ENCODE measurements at places on chromosomes 6 and 20. TPM values are rescaled to one million over a fixed set of nuclear protein-coding genes. Genes with fewer than 3 reads are reported as not detected.

Gene CENPW
- 43.8 TPM for total RNA-seq

Gene CYP24A1
- 193 TPM for total RNA-seq

Gene NT5E
- total RNA-seq: 31.0 TPM

Gene TBXT
- not detected for total RNA-seq

Gene DNPH1
- 97.6 TPM for total RNA-seq

Gene SIRPB2
- total RNA-seq: 0.09 TPM

Gene ADAM33
- total RNA-seq: not detected

Gene OPN5
- total RNA-seq: not detected

Gene ALDH8A1
- total RNA-seq: 0.11 TPM

Gene DBNDD2
- total RNA-seq: 32.4 TPM

Gene DLL1
- total RNA-seq: 0.45 TPM

Gene ECT2L
- not detected for total RNA-seq

Gene PRDM13
- 0.84 TPM for total RNA-seq

Gene NKX2-2
- total RNA-seq: not detected

Gene KIF13A
- 17.6 TPM for total RNA-seq

Gene CDKAL1
- 3.2 TPM for total RNA-seq

Gene ASXL1
- 34.2 TPM for total RNA-seq

Gene NOTCH4
- 0.74 TPM for total RNA-seq

Gene BPIFB1
- 0.08 TPM for total RNA-seq

Gene PDE7B
- total RNA-seq: 0.83 TPM

Gene CST4
- total RNA-seq: not detected

Gene TSPO2
- total RNA-seq: not detected

Gene SLC17A1
- total RNA-seq: not detected

Gene SLC17A9
- total RNA-seq: not detected

Gene DEF6
- total RNA-seq: not detected

Gene SLC22A23
- 10.7 TPM for total RNA-seq

Gene C20orf202
- total RNA-seq: not detected

Gene BPIFA1
- not detected for total RNA-seq
